ENCODE measurements at places on chromosomes 7 and 10.

DNA sequence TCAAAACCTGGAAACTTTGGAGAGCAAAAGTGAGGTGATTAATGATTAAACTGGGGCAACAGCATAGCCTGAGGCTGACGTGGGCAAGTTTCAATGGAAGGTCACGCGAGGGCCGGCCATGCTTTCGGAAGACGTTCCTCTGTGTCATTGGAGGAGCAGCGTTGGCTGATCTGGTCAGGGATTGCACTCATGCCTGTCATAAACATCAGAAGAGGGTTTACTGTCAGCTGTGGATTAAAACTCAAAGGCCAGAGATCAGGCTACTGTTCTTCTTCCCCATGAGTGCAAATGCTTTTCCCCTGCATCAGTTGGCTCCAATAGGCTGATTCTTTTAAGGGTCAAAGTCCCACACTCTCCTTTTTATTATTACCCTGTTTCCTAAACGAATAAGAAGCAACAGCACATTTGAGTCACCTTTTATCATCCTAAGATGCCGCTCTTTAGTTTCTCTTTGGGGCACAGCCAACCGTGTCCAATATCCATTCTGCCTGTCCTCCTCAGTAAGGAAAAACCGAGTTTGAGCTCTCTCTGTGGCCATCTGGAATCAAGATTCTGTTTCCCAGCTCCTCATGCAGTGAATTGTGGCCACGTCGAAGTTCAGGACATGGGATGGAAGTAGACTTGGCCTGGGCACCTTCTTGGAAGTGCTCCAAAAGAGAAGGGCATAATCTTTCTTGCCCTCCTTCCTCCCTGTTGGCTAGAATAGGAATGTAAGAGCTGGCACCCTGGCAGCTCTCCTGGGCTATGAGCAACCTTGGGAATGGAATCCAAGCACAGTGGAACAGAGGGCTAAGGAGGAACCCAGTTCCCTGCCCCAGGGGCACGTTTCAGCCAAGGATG, 62.5 kb upstream of the INSIG1 start:
- no peak for DNase-seq

GRCh38 chr7:26675143-26675887, 189.1 kb downstream of the SKAP2 start:
- no peak for DNase-seq

DNA sequence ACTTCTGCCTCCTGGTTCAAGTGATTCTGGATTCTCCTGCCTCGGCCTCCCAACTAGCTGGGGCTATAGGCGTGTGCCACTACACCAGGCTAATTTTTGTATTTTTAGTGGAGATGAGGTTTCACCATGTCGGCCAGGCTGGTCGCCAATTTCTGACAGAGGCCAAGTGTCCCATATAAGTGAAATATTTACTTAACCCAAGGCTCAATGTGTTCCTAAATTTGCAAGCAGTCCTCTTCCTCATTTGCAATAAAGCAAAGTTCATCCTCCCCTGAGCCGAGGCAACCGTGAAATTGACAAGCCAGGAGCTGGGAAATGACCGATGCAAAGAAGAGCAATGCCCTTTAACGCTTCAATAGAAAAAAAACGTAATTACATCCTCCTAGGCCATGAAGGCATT, 347.7 kb downstream of the FRMD4A start:
- no peak for DNase-seq

- DNase-seq = no peak
These were observed 6.1 kb upstream of the CPA4 start for GRCh38 chr7:130286881-130287280.

DNA sequence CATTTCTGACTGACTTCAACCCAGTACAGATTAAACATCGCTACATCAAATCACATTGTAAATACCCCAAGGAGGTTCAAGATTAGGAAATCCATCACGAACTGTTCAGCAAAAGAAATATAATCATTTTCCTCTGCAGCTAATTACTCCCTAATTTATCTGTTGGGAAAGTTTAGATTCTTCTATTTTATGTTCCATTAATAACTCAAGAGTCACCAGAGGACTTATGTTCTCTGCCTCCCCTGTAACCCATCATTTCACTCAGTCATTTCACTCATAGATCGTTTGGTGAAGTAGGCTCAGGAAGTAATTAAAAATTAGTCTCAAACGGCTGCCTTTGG, 45.2 kb downstream of the FAM171A1 start:
- DNase-seq = no peak

GRCh38 chr7:151705636-151706276, 171.2 kb downstream of the PRKAG2 start:
- no peak for DNase-seq

- DNase-seq = no peak
These were observed 1.1 kb upstream of the TRIP6 start for GRCh38 chr7:100865938-100866728.

- no peak for DNase-seq
These were observed 473.7 kb downstream of the SUGCT start for GRCh38 chr7:40608321-40609075.

Data from glomerular endothelial cell (primary cell).